Karpas-422 (cell line): ENCODE measurements at places on chromosomes 3 and 15.
A peak's percentile ranks its signal among the peaks of the same experiment; 100 is the strongest.

DNA sequence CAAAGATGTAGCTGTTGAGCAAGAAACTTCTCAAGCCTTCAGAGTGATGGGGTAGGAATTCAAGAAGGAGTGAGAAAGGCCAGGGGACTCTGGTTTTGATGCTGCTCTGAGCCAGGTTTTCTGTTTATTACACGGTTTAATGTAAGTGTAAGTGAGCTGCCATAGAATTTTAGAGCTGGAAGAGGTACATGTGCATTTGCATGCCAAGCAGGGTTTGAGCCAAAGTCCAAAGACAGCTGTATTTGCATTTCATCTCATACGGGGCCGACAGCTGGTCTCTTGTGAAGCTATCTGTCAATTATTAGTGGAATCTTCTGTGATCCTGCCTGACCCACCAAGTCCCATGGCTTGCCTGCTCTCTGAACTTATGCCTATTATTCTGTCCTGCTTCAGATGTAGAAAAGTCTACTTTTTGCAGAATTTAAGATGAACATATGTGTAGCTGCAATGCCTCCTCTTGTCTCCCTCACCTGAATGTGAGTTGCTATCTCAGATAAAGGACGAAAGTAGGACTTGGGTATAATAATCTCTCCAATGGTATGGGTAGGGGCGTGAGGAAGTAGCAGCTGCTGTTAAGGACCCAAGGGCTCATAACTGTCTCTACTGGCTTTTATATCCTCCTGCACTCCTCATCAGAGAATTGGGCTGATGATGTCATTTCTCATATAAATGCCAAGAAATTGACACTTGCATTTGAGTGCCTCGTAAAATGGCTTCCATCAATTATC, 160.0 kb downstream of the SQOR start:
- peak; percentile 65 for DNase-seq

- DNase-seq = no peak
Measured at GRCh38 chr15:96171853-96172296, 158.6 kb upstream of the NR2F2 start.

DNA sequence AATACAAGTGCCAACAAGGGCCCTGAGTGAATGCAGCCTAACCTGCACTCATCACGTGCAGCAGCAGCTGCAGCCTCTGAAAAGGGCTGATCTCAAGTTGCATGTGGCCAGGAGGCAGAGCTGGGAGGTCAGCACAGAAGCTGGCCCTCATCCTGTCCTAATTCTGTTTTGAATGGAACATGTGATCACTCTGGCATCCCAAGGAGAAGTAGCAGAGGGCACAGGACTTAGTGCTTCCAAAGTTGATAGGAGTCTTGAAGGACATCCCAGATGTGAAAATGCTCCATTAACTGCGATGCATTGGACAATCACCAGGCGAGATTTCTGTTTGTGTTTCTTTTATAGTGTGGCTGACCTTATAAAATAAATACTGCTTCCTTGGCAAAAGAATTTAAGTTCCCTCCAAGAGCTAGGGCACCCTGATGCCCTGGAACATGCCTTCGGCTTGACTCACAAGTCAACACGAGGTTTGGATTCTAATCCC, 31.6 kb upstream of the STAG1 start:
- DNase-seq = no peak

DNA sequence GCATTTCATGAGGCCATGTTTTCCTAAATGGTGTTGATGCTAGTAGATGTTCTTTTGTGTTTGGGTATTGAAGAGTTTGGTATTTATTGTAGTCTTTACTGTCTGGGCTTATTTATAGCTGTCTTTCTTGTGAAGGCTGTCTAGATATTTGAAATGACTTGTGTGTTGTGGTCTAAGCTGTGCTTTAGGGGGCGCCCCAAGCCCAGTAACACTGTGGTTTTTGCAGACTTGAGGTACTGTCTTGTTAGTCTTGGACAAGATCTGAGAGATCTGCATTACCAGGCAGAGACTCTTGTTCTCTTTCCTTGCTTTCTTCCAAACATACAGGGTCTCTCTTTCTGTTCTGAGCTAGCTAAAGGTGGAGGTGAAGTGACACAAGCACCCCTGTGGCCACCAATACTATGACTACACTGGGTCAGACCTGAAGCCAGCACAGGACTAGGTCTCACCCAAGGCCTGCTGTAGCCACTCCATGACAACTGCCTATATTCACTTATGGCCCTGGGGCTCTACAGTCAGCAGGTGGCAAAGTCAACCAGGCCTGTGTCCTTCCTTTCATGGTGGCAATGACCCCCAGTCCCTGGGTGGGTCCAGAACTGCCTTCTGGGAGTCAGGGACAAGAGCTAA, 152.1 kb upstream of the TBC1D5 start:
- peak; percentile 82 for DNase-seq

DNA sequence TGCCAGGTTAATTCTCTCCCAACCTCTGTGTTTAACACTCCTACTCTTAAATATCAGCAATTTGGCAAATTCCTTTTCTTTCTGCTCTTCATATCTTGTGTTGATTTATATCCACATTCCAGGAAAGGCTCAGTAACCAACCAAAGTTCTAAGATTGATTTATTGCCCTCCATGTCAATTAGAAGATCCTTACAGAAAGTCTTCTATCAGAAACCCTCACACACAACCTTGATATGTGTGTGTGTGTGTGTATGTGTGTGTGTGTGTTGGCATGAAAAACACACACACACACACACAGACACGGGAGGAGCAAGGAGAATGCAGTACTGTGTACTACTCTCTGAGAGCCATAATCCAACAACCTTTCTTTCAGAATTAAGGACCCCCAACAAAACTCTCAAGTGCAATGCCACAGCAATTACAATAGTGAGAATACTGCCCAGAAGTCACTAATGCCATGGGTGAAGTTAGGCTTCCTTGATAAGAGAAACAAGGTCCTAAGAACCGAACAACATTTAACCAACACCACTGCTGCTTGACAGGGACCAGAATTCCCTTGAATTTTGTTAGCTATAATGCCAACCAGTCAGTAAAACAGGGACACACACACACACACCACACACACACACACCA, 1.1 kb downstream of the LSAMP start:
- DNase-seq = no peak

GRCh38 chr3:11212299-11212608, 58.0 kb downstream of the HRH1 start:
- no peak for DNase-seq

- no peak for DNase-seq
Measured at GRCh38 chr3:82791241-82791640, 1029.8 kb upstream of the GBE1 start.
